ENCODE measurements at places on chromosomes 11 and 22.

- DNase-seq: no peak
Measured at GRCh38 chr11:5196731-5197130, 3.8 kb downstream of the OR51V1 start.

- no peak for DNase-seq
Measured at GRCh38 chr11:82117362-82117761, 616.3 kb downstream of the FAM181B start.

DNA sequence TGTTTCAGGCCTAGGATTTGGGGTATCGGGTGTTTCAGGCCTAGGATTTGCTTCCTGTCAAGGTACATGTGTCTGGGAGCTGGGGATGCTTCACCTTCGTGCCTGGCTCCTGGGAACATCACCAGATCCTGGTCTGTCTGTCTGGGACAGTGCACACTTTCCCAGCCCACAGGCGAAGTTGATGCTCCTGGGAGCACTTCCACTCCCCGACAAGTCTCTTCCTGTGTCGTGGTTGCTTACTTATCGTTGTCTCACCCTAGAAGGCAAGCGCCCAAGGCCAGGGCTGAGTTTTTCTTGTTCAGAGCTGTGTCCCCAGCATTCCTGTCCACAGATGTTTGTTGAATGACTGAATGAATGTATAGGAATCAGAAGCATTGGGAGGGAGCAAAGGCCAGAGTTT is 71.5 kb downstream of the LINC01488 start:
- no peak for DNase-seq

- no peak for DNase-seq
Measured at GRCh38 chr11:133715602-133716001, 129.7 kb downstream of the SPATA19 start.

DNA sequence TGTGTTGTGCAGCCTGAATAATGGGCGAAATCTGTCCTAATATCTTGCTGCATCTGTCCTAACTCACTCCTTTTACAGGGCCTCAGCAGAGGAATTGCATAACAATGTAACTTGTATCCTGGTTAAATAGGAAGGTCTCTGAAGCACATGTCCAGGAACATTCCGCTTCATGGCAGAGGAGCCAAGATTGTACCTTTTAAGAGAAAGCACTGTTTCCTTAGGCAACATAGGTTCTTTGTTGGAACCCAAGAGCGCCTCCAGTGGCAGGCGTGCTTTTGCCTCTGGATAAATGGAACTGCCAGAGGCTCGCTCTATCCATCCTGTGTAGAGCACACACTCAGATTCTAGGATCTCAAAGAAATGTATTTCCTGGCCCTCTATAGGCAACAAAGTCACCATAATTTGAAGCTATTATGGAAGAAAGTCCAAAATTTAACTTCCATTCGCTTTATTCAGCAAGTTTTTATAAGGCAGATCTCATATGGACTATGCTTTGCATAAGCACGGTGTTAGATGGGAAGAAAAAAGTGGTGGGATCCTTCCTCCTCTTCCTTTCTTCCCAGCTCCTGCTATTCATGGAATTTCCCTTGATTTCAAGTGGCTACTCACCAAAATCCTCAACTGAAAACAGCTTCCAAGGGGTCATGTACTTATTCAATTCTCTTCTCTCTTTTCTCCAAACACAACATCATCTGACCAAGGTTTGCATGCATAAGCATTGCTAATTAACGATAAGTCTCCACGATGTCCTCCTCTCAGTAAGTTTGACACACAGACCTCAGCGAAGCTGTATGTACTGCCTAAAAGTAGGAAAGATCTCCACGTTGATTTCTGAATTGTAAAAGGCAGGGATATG is at the start of gene BLID:
TSS of gene BLID (minus strand) at position 692 of the 856 bp plus-strand sequence. CDS start at position 399, 293 bp downstream.
- no peak for DNase-seq

- no peak for DNase-seq
Measured at GRCh38 chr11:1532606-1533341, 39.3 kb downstream of the DUSP8 start.

DNA sequence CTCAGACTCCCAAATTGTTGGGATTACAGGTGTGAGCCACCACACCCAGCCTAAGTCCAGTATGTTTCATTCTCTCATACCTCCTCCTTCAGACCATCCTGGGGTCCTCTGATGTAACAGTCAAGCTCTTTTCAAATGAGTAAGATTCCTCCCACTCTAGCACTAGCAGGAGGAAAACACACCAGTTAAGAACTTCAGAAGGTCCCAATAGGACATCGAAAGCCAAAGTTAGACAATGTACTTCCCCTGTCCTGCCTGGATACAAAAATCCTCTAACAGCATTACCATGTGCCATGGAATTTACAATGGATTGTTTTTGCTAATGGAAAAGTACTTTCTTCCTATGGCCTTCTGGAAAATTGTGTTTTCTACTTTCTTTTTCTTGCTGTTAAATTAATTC is 67.1 kb downstream of the CCDC34 start:
- DNase-seq: no peak

DNA sequence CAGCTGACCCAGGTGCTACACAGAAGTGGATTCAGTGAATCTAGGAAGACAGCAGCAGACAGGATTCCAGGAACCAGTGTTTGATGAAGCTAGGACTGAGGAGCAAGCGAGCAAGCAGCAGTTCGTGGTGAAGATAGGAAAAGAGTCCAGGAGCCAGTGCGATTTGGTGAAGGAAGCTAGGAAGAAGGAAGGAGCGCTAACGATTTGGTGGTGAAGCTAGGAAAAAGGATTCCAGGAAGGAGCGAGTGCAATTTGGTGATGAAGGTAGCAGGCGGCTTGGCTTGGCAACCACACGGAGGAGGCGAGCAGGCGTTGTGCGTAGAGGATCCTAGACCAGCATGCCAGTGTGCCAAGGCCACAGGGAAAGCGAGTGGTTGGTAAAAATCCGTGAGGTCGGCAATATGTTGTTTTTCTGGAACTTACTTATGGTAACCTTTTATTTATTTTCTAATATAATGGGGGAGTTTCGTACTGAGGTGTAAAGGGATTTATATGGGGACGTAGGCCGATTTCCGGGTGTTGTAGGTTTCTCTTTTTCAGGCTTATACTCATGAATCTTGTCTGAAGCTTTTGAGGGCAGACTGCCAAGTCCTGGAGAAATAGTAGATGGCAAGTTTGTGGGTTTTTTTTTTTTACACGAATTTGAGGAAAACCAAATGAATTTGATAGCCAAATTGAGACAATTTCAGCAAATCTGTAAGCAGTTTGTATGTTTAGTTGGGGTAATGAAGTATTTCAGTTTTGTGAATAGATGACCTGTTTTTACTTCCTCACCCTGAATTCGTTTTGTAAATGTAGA is 1.7 kb downstream of the MALAT1 start:
- peak; percentile 66 for DNase-seq

- DNase-seq: no peak
Measured at GRCh38 chr11:67317888-67318555, 14.7 kb downstream of the SSH3 start.

GRCh38 chr11:109783840-109784239 is 309.4 kb upstream of the ZC3H12C start:
- DNase-seq: no peak

DNA sequence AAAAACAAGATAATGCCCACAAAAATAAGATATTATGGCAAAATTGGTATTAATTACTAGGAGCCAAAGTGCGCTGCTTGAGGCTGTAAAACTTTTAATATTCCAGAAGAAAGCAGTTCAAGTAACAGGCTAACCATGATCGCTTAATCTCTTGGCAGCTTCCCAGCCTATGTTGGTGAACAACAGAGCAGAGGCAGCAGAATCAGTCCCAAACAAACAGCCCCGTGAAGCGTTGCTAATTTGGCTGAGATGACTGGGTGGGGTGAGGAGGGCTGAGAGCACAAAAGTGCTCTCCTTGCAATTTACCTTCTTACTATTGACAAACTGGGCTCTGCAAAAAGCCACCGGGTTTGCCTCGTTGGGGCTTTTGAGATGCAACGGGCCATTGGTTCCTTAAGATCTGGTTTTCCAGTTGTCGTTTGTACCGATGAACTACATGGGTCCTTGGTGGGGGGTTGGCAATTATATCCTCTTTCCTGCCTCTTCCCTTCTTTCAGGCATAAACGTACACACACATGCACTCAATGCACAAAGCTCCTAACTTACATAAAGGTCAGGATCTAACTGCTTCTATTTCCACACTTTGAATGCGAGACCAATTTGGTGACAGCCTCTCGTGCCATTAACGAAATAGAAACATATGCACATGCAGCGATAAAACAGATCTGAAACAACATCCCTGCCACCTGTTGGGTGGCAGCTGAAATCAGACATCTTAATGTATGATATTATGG is 407.6 kb upstream of the CADM1 start:
- no peak for DNase-seq

- peak; percentile 22 for DNase-seq
Measured at GRCh38 chr11:80815752-80816453, 1375.1 kb upstream of the TENM4 start.

DNA sequence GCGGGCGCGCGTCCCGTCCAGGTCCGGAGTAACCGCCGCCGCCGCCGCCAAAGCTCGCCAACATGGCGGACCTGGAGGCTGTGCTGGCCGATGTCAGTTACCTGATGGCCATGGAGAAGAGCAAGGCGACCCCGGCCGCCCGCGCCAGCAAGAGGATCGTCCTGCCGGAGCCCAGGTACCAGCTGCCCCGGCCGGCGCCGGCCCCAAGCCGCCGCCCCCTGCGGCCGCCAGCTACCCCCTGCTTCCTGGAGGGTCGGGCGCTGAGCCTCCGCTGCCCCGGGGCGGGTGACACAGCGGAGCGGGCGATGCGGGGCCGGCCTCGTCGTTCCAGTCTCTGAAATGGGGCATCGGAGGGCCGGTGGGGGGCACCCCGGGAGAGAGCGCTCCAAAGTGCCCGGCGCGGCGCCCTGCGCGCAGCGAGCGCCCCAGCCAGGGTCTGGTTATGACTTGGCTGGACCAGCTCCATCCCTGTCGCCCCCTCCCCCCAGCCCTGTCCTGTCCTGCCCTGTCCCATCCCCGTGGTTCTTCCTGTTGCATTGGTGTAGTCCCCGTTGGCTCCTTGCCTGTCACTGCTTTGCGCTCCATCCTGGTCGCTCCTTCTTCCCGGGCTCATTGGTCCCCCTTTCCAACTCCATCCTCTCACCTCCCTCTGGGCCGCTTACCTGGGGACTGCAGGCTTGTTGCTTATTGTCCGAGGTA is 653 bp downstream of the GRK3 start:
- DNase-seq: peak; percentile 24

- DNase-seq: no peak
Measured at GRCh38 chr11:114416441-114416961, 16.0 kb downstream of the RBM7 start.

Measured in activated CD4-positive, alpha-beta T cell treated with anti-CD3 and anti-CD28 coated beads, Interleukin-2, Interleukin-4, amounts not matched to agents 100 ng/mL and 50 ng/mL, durations not matched to agents 16 hours and 8 hours (primary cell).